ENCODE measurements at places on chromosomes 7 and 10. TPM values are rescaled to one million over a fixed set of nuclear protein-coding genes. Genes with fewer than 3 reads are reported as not detected.

GRCh38 chr7:30302656-30303311 lies 18.4 kb downstream of the ZNRF2 start:
- H3K27me3 ChIP-seq = no peaks in the 10 kb centered on the region
- H3K4me1 ChIP-seq = peaks cover 9% of the 10 kb centered on the region
- no peak overlapping the region for H3K4me3 ChIP-seq

DNA sequence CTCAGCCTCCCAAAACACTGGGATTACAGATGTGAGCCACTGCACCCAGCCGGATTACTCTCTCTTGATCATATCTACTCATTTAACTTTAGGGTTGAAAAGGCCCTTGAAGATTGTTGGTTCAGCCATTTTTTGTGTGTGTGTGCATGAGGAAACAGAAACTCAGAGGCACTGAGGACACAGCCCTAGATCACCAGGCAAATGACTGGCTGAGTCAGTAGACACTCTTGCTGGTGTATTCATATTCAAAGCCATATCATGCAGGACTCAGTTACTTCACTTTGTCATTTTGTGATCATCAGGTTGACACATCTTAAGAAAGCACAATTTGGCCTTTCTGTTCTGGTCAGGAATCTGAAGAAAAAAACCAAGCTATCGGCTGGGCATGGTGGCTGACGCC lies 253.4 kb downstream of the TRIL start:
- no peak for DNase-seq
- H3K36me3 ChIP-seq = no peaks in the 10 kb centered on the region
- no peaks in the 10 kb centered on the region for H3K27me3 ChIP-seq
- no peak overlapping the region for H3K4me3 ChIP-seq
- H3K27ac ChIP-seq = no peak overlapping the region
- H3K4me1 ChIP-seq = peaks cover 51% of the 10 kb centered on the region

DNA sequence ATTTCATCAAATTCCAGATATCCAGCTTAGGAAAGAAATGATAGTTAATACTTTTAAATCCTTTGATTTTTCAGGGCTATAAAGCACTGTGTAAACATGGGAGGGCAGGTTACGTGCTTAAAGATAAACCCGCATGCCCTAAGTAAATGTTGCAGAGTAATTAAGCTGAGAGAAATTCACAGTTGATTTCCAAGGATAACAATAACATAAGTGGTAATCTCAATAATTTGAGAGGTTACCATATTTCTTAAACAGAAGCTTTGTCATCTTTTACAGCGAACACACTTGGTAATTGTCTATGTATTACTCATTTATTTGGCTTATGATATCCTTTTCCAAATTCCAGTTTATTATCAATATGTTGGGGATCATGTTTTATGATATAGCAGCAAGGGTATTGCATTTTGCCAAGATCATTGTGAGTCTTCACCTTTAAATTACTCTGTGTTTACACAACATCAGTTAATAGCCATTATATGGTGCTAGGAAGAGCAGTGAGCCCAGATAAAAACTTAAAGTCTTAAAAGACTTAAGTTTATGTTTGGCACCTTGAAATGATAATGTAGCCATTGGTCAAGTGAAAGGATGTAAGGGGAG lies 15.4 kb downstream of the MGAM start:
- no peak overlapping the region for H3K4me3 ChIP-seq
- H3K27ac ChIP-seq = no peak overlapping the region
- H3K4me1 ChIP-seq = no peaks in the 10 kb centered on the region
- DNase-seq = no peak
- no peaks in the 10 kb centered on the region for H3K36me3 ChIP-seq

DNA sequence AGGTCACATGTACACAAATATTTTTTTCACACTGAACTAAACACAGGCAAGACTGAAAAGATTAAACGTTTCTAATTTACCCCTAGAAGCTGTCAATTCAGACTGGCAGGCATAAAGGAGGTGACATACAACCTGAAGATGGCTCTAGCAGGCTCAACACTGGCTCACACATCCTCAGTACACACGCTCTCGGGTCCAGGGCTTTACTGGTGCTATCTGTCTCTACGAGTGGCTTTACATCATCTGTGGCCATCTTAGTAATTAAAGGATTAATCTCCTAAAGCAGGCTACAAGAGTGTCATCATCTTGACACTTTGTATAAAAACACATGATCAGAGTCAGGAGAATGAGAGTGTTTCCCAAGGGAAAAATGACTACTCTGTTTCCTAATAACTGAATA lies 57.3 kb downstream of the COPG2 start:
- H3K27ac ChIP-seq = no peak overlapping the region
- no peaks in the 10 kb centered on the region for H3K4me1 ChIP-seq
- H3K36me3 ChIP-seq = peaks cover 97% of the 10 kb centered on the region

- H3K36me3 ChIP-seq = no peaks in the 10 kb centered on the region
- no peak overlapping the region for H3K4me3 ChIP-seq
- H3K27ac ChIP-seq = no peak overlapping the region
- no peaks in the 10 kb centered on the region for H3K4me1 ChIP-seq
- no peak for DNase-seq
These were observed 154.5 kb upstream of the PPP2R2D start for GRCh38 chr10:131746241-131746711.

DNA sequence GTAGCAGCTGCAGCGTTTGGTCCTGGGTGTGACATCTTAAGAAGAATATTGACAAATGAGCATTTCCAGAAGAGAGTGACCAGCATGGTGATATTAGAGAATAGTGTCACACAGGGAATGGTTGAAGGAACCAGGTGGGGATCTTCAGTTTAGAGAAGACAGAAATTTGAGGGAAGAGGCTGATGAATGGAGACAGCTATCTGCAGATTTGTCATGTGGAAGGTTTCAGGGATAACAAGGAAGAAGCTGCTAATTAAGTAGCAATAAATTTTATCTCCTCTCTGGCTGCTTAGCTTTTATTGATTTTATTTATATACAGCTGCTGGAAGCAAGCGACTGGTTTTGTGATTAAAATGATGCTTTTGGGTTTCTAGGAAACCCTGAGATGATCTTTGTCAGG lies 26.0 kb downstream of the SDK1 start:
- no peaks in the 10 kb centered on the region for H3K36me3 ChIP-seq
- no peak for DNase-seq
- H3K27me3 ChIP-seq = no peaks in the 10 kb centered on the region
- H3K27ac ChIP-seq = no peak overlapping the region
- H3K4me3 ChIP-seq = no peak overlapping the region

GRCh38 chr7:142796501-142797390 lies 26.0 kb downstream of the PRSS2 start:
- H3K4me1 ChIP-seq = peaks cover 14% of the 10 kb centered on the region
- DNase-seq = no peak
- H3K27ac ChIP-seq = peak overlapping the region; percentile 22
- H3K4me3 ChIP-seq = peak overlapping the region; percentile 53
- H3K27me3 ChIP-seq = peaks cover 76% of the 10 kb centered on the region

DNA sequence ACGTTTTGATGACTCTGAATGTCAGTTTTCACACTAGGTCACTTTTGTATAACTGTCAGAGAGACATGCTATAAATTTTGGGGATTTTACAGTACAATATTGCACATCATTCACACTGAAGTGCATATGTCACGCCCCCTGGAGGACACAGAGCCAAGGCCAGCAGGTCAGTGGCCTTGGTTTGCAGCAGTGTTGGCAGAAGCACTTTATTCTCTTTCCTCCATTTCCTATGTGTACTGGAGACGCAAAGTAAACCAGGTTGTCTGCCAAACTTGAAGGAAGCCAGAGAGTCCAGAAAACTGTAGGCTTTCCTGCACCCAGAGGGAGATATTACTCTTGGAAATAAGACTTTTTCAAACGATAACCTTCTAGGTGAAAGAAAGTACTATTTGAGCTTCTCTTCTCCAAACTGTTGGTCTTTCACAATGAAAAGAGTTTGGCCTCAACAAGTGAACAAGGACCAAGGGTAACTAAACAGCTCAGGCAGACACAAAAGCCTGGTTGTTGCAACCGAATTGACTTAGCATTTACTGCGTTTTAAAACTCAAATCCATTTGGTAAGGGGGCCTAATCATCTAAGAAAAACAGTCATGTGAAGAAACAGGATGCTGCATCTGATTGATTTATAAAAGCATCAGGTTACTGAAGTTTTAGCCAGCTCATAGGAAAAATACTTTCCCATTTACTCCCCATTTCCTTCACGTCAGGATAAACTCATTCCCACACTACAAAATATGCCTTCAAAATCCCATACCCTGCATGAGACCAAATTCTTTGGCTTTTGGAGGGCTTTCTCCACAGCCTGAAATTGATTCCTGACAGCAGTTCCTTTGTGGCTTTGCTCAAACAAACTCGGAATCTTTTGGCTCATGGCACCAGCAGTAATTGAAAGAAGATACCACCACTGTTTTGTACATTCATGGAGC lies 83.0 kb upstream of the SEC61G start:
- DNase-seq = peak; percentile 57
- H3K4me3 ChIP-seq = no peak overlapping the region
- no peaks in the 10 kb centered on the region for H3K36me3 ChIP-seq

GRCh38 chr7:75662579-75663301 lies 76.0 kb downstream of the HIP1 start:
- no peak overlapping the region for H3K4me3 ChIP-seq
- no peak for DNase-seq
- H3K27me3 ChIP-seq = no peaks in the 10 kb centered on the region

DNA sequence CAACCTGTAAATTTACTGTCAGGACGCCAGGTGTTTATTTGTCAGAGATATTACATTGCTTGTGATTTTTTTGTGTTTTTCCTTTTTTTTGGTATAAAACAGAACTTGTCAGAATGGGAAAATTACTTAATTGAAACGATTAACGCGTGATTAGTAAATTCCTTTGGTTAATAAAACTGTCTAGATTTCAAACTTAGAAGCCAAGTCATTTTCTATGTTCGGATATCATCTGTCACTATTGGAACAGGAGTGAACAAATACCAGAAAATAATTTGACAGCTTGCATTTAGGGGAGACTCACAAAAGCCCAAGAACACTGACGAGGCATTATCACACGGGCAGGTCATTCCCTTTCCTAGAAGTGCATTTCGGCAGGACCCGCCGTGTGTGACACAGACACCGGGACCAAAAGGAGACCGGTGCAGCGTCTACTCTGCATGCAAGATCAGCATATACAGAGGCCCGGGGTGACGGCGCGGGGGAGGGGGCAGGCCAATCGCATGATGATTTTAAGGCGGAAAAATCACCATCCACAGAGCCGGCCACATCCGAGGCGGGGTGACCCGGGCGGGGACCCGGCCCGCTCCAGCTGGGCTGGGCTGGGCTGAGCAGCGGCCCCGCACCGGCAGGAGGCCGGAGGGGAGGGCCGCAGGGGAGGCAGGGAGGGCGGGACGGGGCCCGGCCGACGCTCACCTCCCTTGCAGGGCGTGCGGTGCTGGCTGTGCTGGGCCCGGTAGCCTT lies 841 bp downstream of the GLUD1 start:
- no peaks in the 10 kb centered on the region for H3K36me3 ChIP-seq
- DNase-seq = peak; percentile 64
- H3K27me3 ChIP-seq = no peaks in the 10 kb centered on the region
- H3K4me3 ChIP-seq = peak overlapping the region; percentile 88

DNA sequence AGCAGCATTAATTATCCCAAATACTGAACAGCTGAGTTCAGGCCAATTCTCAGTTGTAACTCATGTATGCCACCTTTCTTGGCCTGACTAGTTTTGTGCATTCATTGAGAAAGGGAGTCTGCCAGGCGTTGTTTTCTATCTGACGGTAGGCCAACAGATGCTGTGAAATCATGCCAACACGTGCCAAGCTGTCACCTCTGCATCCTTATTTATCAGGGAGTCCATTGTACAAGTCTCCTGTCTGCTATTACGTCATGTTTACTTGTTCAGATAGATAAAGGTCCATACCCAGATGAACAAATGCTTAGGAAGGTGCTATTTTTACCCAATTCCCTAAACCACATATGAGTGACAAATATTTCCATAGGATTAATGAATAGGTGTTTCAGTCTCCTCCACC lies 127.2 kb upstream of the CDK6 start:
- no peaks in the 10 kb centered on the region for H3K27me3 ChIP-seq
- no peak for DNase-seq
- H3K4me1 ChIP-seq = no peaks in the 10 kb centered on the region
- H3K4me3 ChIP-seq = no peak overlapping the region
- H3K36me3 ChIP-seq = no peaks in the 10 kb centered on the region

DNA sequence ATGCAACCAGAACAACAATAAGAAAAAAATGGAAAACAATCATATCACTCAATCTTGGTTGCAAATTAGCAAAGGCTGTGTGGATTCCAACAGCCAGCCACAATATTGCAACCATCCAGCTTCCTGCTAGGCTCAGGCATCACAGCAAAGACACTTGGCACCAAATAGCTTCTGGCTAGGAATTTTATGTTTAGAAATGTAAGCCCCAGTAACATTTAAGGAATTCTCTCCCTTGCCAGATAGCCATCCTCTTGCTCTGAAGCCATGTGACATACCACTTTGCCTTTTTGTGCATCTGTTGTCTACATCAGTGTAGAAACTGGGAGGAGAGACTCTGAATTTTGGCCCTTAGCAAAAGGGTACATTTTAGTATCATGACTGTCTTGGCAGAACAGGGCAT lies 22.2 kb downstream of the MKX start:
- no peaks in the 10 kb centered on the region for H3K36me3 ChIP-seq
- no peak overlapping the region for H3K4me3 ChIP-seq
- no peaks in the 10 kb centered on the region for H3K4me1 ChIP-seq
- DNase-seq = no peak

- no peaks in the 10 kb centered on the region for H3K27me3 ChIP-seq
- H3K4me3 ChIP-seq = no peak overlapping the region
- H3K4me1 ChIP-seq = no peaks in the 10 kb centered on the region
- H3K36me3 ChIP-seq = no peaks in the 10 kb centered on the region
- H3K27ac ChIP-seq = no peak overlapping the region
These were observed 120.1 kb downstream of the LRRN3 start for GRCh38 chr7:111210996-111211395.

DNA sequence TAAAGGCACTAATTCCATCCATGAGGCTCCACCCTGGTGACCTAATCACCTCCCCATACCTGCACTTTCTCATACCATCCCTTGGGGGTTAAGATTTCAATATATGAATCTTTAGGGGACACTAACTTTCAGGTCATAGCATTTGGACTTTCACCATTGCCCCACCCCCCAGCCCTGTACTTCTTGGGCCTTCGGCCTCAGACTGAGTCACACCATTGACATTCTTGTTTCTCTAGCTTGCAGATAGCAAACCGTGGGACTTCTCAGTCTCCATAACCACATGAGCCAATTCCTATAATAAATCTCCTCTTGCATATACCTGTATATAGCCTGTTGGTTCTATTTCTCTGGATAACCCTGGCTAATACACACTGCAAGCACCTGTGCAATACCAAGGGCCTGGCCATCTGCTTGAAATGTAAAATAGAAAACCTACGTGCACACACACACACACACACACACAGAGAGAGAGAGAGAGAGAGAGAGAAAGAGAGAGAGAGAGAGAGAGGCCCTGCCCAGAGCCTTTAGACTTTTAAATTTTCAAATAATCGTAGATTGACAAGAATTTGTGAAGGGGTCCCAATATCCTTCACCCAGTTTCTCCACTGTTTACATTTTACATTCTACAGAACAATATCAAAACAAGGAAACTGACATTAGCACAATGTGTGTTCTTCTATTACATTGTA lies 25.3 kb downstream of the ANXA8 start:
- no peak overlapping the region for H3K27ac ChIP-seq
- no peaks in the 10 kb centered on the region for H3K4me1 ChIP-seq
- no peaks in the 10 kb centered on the region for H3K36me3 ChIP-seq
- H3K4me3 ChIP-seq = no peak overlapping the region
- DNase-seq = no peak

- no peak overlapping the region for H3K4me3 ChIP-seq
- no peaks in the 10 kb centered on the region for H3K4me1 ChIP-seq
- no peak for DNase-seq
- H3K27ac ChIP-seq = no peak overlapping the region
- no peaks in the 10 kb centered on the region for H3K36me3 ChIP-seq
- H3K27me3 ChIP-seq = no peaks in the 10 kb centered on the region
These were observed 994.1 kb downstream of the TYW1 start for GRCh38 chr7:67990716-67991115.

The MKX gene
- 0.09 TPM for total RNA-seq

The AKR1C3 gene
- 19.0 TPM for total RNA-seq

The BAIAP2L1 gene
- 0.88 TPM for total RNA-seq

The FAM237B gene
- not detected for total RNA-seq

The SYCE1 gene
- total RNA-seq = 1.9 TPM
